Central memory CD4-positive, alpha-beta T cell (primary cell): ENCODE measurements at places on chromosomes 11 and 22.

DNA sequence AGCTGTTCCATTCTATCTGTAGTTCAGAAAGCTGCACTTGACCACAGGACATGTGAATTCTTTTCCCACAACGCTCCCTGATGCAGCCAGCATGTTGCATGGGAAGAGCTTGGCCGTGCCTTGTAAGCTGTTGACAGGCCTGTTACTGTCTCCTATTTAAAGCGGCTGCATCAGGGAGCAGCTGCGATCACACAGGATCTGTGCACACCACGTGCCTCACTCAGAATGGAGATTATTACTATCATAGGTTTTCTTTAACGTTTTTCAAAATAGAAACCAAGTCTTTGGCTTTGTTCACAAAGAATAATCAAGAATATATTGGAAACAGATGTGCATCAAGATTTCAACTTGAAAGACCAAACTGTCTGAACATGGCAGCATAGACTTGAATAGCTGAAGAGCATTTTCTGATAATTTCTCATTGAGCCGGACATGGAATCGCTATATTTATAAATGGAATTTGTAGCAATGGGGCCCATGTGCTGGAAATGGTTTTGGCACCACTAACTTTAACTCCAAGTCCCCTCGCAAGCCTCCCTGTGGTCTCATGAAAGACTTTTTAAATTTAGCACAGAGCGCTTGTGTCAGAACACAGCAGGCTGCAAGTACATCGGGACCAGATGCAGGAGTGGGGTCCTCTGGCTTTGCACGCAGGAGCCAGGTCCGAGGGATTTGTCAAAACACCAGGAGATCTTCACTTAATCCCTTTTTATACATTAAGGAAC is 40.8 kb upstream of the MYO18B start:
- DNase-seq, result no peak

DNA sequence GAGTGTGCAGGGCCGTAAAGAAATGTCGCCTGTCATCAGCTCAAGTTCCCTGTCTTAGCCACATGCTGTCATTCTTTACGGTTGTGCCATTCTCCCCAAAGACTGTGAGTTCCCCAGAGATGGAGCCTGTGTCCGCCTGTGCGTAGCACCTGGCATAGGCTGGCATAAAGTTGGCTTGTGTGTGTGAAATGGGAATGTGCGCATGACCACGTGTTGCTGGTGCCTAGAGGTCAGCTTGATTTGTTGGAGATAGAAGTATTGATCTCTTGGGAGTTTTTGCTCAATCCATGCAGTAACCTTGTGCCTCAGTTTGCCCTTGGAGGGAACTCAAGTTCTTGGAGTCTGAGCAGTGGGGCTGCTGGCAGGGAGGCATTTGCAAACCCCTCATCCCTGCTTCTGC is 9.4 kb downstream of the CHADL start:
- DNase-seq, result no peak

DNA sequence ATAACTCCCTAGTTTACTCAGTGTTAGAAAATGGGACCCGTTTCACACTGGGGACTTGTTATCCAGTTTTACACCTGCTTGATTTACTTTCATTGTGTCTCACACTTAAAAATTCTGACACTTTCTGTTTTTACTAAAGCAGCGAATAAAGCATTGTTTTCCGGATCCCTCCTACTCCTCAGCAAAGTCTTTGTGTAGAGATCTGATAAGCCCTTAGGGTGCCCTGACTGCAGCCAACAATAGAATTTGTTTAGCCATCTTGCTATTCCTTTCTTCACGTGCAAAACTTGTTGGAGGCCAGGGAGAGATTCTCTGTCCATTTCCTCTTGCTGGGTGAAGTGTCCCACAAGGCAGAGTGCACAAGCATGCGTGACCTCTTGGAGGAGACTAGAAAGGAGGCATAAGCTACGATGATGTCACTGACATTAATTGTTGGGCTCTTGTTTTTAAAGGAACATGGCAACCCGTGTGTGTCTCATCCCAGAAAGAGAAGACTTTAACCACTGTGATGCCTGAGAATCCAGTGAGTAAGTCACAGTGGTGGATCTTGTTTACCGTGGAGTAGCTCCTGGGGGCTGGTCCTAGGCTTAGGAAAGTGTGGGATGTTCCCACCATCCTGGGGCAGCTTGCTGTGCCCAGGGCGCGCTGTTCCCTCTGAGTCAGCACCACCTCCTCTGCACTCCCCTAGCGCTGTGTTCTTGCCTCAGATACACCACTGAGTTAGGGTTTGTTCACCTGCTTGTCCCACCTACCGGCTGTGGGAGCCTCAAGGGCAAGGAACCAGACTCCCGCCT is 27.7 kb downstream of the MICAL2 start:
- DNase-seq, result no peak

DNA sequence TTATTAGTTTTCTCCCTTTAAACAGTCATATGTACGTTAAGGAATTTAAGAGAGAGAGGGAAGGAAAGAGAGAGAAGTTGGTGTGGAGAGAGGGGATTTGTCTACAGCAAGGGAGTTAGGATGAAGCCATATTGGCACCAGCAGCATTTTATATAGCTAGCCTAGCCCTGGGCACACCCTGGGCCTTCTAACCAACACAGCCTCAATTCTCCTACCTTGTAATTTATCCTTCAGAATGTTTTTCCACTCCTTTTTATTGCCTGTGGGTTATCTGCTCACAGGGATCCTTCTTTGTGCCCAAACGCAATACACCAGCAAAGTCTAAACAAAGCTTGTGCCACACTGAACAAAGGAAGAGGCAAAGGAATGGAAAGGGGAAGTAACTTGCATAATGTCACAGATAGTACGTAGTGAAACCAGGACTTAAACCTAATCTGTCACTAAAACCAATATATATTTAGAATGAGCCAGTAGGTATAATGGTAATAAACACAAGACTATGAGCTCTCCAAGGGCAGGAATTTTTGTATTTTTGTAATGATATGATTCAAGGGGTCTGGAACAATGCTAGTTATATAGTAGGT is 613.8 kb upstream of the TENM4 start:
- no peak for DNase-seq

DNA sequence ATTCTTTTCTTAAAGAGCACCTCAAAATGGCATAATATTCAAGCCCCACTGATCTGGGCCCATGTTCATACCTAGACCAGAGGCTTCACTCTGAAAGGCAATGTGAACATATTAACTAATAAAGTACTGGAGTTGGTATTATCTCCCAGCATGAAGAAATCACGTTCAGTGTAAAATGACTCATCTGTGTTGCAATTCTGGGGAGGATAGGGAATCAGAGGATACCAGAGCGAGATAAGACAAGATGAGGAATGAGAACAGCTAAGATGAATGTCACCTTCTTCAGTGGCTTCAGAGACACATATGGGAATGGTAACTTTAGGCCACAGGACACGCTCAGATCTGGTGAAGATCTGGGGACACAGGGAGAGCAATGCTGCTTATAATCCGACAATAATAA is 121.1 kb downstream of the NTM start:
- no peak for DNase-seq

DNA sequence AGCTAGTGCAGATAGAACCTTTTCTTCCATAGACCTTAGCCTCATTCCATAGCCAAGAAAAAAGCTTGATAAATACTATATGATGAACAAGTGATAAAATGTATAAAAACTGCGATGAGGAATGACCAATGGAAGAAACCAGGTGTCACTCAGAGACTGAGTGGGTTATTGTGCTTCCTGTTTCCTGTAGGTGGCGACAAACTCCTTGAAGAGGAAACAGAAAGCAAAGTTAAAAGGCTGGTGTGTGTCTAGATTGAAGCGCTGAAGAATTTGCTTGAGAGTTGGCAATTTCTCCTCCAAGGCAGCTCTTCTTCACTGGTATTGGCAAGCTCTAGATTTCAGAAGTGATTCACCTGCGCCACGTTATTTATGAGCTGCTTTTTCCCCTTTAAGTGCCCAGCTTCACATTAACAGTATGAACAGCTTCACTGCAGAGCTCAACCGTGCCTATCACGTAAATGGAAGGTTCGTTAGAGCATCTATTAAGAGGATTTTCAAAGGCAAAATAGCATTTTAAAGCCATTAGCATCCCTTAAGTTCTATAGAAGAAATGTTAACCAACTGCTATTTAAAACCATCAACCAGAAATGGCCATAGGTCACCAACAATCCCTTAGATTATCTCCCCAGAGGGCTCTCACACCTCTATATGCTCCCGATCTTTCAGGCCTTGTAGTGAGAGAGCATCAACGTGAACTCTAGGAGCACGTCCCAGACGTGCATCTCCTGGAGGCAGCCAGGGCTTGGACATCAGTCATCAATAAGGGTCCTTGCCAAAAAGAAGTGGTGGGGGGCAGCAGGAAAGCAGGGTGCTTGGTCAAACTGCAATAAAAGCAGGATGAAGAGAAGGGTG is 179.4 kb downstream of the CADM1 start:
- peak; percentile 21 for DNase-seq
